ENCODE measurements at places on chromosomes 6 and 20. TPM values are rescaled to one million over a fixed set of nuclear protein-coding genes. Genes with fewer than 3 reads are reported as not detected.

GRCh38 chr6:72820153-72820552 is 198.3 kb downstream of the KCNQ5 start:
- DNase-seq = no peak

The DNAH8 gene
- not detected for total RNA-seq

The GSTA2 gene
- 1.00 TPM for total RNA-seq

DNA sequence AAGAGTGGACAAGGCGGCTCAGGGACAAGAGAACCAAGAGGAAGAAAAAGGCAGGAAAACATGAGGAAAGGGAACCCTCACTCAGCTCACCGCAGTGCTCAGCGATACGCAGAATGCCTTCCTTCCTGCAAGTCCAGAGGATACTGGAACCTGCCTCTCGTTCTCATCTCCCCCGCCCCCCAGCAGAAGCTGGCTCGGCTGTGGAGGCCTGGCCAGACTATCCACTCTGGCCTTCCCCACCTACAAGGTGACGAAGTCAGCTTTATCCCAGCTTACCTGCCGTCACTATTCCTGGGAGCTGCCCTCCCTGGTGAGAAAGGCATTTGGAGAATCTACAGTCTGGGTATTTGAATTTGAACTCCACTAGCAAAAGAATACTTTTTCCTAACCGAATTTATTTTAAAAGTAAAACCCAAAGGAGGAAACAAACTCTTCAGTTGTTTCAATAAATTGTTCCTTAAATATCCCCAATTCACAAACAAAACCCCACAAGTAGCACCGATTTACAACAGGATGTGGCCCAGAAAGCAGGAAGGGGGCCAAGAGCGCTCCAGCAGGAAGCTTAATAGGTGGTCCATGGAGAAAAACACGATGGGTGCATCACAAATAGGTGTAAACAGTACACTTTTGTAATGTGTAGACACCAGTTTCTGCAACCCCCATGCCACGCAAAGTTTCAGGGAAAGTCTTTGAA is 2.1 kb upstream of the DIDO1 start:
- DNase-seq = peak; percentile 34

GRCh38 chr6:157554747-157555146 is 173.8 kb downstream of the ZDHHC14 start:
- no peak for DNase-seq

- no peak for DNase-seq
Observed at GRCh38 chr6:14767226-14767625, 478.6 kb upstream of the JARID2 start.

Measured in transverse colon (tissue), 4 donors.